Liver (tissue), 10 donors: ENCODE measurements at places on chromosomes 4 and X. TPM values are rescaled to one million over a fixed set of nuclear protein-coding genes. Genes with fewer than 3 reads are reported as not detected.
A peak's percentile ranks its signal among the peaks of the same experiment; 100 is the strongest.

DNA sequence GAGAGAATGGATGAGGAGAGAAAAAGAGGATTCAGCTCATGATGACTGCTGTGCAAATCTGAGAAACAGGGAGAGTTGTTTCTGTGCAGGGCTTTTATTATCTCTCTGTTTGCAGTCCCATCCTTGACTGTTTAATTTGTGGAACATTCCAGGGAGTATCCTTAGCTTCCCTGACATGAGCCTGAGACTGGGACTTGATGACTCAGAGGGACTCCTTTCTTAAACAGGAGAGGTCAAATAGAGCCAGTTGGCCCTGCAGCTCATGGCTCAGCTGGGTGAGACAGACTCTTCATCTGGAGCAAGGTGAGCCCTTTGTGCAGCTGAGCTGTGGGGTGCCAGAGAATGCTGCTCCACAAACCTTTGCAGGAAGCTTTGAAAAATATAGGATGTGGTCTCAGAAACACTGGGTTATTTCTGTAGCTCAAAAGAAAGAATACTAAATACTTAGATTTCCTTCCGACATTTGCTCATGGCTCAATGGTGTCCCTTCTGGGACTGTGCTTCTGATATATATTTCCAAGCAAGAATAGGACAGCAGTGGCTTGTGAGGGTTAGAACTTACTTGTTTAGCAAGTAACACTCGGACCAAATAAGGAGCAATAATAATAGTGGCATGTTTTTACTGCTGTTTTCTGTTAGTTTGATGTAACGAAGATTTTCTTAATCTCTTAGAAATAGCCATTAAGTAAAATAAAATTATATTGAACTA is 14.5 kb downstream of the ARHGAP24 start:
- DNase-seq, result no peak

The STPG2 gene
- not detected for polyA plus RNA-seq

The SLIT2 gene
- 0.64 TPM for polyA plus RNA-seq

DNA sequence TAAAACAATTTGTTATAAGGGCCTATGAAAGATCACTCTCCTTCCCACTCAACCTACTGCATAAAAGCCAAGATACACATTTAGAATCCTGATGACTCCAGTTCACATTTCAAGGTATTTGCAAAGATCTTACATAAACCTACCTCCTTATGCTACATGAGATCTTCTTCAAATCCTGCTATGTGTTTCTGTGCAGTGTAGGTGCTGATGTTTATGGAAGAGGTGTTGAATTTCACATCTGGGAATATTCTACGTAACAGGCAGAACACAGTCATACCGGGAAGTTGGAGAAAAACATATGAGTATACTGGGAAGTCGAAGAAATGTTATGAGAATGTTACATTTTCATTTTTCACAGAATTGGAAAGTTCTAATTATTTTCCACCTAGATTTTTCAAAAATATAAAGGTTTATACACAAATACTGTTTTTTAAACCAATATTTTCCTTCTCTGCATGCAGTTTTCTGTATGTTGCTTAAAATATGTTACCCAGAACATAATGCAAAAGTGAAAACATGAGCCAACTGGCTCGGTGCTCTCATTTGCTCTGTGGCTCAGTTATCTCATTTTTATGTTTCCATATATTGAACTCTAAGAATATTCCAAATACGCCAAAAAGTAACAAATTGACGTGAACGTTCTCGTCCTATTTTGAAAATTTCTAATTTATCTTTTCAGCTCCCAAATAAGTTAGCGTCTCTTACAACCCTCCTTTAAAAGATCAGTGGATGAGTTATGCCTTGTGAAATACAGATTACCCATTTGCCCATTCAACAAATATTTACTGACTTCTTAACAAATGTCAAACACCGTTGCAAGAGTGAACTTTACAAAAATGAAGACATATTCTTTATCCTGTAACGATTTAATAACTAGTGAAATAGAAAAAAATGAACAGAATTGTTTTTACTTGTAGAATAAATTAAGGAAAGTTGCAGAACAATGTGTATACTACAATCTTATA is 899.3 kb downstream of the STIM2 start:
- DNase-seq, result no peak

GRCh38 chrX:154779261-154779660 is 16.6 kb downstream of the DKC1 start:
- no peak for DNase-seq

The C4orf36 gene
- 0.09 TPM for polyA plus RNA-seq

The CPXCR1 gene
- not detected for polyA plus RNA-seq

GRCh38 chr4:73918058-73918457 is 48.9 kb downstream of the CXCL1 start:
- no peak for DNase-seq

GRCh38 chrX:54825716-54826438 is 18.3 kb downstream of the MAGED2 start:
- no peak for DNase-seq

The PPM1K gene
- polyA plus RNA-seq, result 1.3 TPM

The ADH1A gene
- polyA plus RNA-seq, result 554 TPM

The MMAA gene
- polyA plus RNA-seq, result 18.9 TPM

The SLC16A2 gene
- polyA plus RNA-seq, result 32.7 TPM

DNA sequence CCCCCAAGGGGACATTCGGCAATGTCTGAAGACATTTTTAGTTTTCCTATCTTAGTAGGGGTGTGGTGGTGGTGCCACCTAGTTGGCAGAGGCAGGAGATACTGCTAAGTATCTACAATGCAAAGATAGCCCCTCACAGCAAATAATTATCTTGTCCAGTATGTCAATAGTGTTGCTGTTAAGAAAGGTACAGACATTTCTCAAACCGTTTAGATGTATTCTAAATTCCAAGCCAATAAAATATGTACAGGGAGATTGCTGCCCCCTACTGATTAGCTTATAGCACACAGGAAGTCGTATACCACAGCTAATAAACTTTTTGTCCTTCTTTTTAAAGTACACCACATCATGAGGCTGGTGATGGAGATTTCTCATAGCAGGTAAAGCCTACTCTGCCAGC is 260.5 kb downstream of the TMA16 start:
- DNase-seq, result no peak

GRCh38 chrX:73850124-73851013 is 287.4 kb downstream of the CHIC1 start:
- no peak for DNase-seq

DNA sequence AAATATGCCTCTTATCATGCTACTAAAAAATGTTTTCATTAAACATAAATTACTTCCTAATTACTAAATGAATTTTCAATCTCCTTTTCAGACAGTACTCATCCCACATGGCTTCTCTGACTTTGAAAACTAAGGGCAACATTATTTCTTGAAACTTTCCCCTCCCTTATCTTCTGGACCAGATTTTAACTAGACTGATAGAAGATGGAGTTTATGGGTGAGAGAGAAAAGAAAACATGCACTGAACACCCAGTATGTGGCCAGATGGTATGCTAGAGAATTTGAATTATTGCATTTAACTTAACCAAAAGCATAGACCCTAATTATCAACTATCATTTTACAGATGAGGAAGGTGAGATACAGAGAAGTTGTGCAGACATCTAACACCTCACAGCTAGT is 16.8 kb downstream of the CNOT6L start:
- DNase-seq, result no peak

DNA sequence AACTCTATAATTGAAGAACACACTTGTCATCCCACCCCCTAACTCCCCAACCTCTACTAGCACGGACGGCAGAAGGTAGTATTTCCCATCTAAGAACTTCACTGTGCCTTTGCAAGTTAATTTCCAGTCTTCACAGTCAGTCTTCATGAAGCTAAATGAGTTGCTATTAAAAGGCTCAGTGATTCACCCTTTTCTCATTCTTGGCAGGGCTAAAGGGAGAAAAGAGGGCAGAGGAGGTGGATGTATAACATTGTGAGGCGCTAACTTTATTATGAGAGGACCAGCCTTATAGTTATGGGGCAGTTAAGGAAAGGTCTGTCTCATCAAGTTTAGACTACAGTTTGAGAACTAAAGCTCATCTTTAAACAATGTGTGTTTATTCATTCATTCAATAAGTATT is 161.0 kb upstream of the S100G start:
- no peak for DNase-seq

DNA sequence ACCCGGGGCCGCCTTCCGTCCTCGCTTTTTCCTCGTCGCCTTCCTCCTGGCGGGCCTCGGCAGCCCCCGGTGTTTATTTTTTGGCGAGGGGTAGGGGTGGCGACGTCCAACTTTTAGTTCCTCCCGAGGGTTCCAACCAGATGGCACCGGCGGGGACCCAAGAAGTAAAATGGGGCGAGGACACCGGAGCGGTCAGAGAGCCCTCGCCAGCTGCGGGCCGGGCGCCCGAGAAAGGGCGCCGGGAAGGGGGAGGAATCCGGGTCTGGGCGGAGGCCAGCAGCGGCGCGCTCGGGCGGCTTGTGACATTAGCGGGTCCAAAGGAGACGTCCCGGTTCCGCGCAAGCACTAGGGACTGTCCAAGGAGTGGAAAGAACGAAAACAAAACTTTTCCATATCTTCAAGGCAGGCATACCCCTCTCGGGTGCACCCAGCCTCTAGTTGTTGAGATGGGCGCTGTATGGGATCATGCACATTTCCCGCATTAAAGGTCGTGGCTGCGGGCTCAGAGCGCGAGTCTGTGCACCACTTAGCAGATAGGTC is 691 bp upstream of the USP46 start:
- peak; percentile 64 for DNase-seq

DNA sequence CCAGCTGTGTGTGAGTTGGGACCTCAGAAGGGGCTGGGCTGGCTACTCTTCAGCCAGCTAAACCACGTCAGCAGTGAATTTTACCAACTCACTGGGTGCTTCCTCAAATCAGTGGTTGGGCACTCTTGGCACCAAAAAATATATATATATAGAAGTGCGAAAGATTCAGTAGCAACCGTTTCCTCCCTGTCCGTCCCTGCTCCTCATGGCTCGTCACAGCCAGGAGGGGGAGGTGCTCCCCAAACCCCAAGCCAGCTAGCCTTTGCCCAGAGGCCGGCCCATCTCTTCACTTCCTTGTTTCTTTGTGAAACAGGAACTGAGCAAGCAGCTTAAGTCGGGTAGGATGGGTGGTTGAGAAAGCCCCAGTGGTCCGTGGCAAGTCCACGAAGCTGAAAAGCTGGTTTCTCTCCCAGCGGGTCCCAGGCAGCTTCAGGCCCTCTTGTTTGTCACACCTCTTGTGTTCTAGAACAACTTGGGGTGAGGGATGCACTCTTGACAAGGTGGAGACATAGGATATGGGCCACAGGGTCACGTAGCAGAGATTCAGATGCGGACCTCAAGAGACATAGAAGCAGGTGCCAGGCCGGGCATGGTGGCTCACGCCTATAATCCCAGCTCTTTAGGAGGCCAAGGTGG is 6.8 kb upstream of the SASH3 start:
- DNase-seq, result no peak

The ARMCX2 gene
- 3.2 TPM for polyA plus RNA-seq

GRCh38 chrX:41737065-41737464 is 13.1 kb downstream of the GPR82 start:
- no peak for DNase-seq

GRCh38 chr4:148261848-148262247 is 180.4 kb downstream of the NR3C2 start:
- DNase-seq, result no peak

GRCh38 chrX:1391707-1392375 is at the start of gene SLC25A6:
SLC25A6 (minus strand) TSS chrX:1392113; CDS start chrX:1392009, 104 bp downstream.
- peak; percentile 100 for DNase-seq

DNA sequence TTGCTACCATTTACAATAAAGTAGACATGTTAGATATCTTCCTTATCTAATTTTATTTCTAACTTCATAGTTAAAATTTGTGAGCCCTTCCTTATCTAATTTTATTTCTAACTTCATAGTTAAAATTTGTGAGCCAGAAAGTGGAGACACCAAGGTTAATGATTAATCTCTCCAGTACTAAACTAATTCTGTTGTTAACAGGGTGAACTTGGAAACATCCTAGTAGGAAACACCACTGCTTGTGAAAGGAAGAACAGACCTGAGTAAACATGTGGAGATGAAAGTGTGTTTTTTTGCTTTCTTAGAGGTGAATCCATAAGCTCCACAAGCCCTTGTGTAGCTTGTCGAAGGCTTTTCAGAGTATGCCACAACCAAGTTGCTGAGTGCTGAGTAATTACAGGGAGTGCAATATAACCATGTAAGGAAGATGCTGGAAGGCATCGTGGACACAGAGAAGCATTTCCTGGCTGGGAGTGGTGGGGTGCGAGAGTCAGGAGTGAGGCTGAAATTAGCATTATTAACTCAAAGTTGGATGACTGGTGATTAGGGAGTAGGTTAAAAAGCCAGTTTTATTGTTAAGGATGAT is 118.6 kb upstream of the NEIL3 start:
- DNase-seq, result no peak

DNA sequence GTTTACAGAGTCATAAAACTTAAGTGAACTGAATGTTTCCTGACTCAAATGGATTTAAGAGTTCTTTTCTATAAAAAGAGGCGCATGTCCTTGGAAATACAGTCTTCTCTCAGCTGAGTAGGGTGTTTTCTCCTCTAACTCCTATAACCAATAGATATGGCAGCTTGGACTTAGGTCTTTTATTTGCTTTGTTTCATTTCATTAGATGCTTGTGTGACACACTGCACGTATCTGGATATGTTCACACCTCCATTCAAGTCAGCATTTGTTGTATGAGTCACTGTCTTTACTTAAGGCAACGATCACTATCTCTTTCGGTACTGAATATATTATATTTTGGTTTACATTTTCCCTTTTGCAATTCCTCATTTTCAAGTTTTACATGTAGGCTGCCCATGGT is 136.6 kb downstream of the ARSF start:
- DNase-seq, result no peak

- DNase-seq, result no peak
Measured at GRCh38 chrX:39508300-39508692, 589.5 kb downstream of the BCOR start.

DNA sequence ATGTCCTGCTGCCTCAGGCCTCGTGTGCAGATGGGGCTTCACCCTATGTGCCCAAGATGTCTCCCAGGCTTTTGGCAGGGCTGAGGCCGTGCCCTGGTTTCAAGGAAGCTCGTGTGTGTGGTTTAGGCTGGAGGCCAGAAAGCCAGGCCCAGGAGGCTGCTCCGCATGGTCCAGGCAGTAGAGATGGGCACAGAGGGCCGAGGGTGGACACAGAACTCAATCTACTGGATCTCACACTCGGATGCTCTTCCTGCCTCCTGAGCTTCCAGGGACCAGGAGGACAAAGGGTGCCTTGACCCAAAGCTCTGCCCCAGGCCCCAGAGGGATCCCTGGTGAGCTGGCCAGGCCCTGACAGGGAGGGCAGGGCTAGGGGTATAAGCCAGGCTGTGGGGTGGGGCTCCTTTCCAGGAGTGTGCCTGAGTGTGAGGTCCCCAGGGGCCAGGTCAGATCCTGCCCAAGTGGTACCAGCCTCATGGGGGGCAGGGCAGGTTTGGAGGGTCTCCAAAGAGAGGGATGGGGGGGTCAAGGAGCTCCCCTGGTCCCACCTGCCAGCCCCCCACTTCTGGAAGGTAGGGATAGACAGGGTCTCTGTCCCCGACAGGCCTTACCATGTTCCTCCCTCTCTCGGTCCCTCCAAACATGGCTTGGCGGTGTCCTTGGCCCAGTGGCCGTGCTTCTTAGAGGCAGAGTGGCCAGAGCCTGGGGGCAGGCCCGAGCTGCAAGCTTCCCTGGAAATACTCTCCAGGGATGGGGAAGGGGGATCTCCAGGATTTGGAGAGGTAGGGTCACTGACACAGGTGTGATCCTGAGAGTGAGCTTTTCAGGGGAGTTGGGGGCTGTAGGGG is 23.8 kb downstream of the HTRA3 start:
- no peak for DNase-seq

The ZNF595 gene
- polyA plus RNA-seq, result 3.8 TPM

The TMPRSS11E gene
- polyA plus RNA-seq, result not detected

GRCh38 chrX:115410731-115411428 is 121.4 kb downstream of the LUZP4 start:
- DNase-seq, result no peak

The RPS6KA6 gene
- polyA plus RNA-seq, result 0.57 TPM

- DNase-seq, result no peak
Measured at GRCh38 chrX:107978707-107979307, 3.4 kb downstream of the TEX13B start.
